ENCODE measurements at places on chromosomes 4 and X. TPM values are rescaled to one million over a fixed set of nuclear protein-coding genes. Genes with fewer than 3 reads are reported as not detected.
A peak's percentile ranks its signal among the peaks of the same experiment; 100 is the strongest.

TMEM271 gene
- not detected for total RNA-seq

SCARB2 gene
- total RNA-seq = 160 TPM

TEX13B gene
- not detected for total RNA-seq

NOX1 gene
- not detected for total RNA-seq

CT47B1 gene
- total RNA-seq = not detected

GPR82 gene
- 0.16 TPM for total RNA-seq

C4orf50 gene
- under 0.01 TPM for total RNA-seq

DNA sequence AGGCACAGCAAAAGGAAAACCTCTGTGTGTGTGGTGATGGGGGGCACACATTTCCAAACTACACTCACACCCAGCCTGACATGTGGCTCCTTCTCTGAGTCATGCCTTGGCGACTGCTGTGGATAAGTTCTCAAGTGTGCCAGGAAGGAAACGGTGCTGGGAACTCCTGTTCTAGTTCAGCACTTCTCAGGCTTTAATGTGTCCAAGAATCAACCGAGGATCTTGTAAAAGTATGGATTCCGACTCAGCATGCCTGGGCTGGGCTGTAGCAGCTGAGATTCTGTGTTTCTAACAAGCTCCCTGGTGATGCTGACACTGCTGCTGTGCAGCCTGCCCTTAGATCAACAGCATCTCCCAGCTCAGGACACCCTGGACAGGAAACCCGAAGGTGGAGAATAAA lies 20.2 kb downstream of the CLNK start:
- H3K4me1 ChIP-seq = no peaks in the 10 kb centered on the region
- no peak overlapping the region for H3K4me3 ChIP-seq
- no peaks in the 10 kb centered on the region for H3K36me3 ChIP-seq
- DNase-seq = peak; percentile 51
- no peaks in the 10 kb centered on the region for H3K27me3 ChIP-seq

GRCh38 chr4:137474711-137475301 lies 57.5 kb downstream of the PCDH18 start:
- no peak overlapping the region for H3K27ac ChIP-seq
- DNase-seq = no peak
- H3K4me1 ChIP-seq = no peaks in the 10 kb centered on the region
- H3K4me3 ChIP-seq = no peak overlapping the region

DNA sequence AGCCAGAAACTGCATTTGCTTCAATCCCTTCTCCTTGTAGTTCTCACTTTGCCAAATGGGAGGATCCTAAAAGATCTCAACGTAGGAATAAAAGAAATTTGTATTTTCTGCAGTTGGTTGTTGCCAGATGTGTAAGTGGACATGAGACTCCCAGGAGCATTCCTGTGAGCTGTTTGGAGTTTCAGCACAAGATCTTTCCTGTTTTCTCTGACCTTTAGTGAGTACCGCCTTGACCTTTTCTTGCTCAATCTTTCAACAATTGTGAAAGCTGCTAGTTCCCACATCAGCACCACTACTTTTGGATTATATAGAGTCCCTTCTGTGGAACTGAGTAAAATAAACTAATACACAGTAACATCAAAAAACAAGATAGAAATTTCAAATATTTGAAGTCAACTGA lies 683.8 kb upstream of the PABPC4L start:
- no peak for DNase-seq
- H3K4me1 ChIP-seq = no peaks in the 10 kb centered on the region
- H3K36me3 ChIP-seq = no peaks in the 10 kb centered on the region
- H3K4me3 ChIP-seq = no peak overlapping the region
- H3K27ac ChIP-seq = no peak overlapping the region
- no peaks in the 10 kb centered on the region for H3K27me3 ChIP-seq

DNA sequence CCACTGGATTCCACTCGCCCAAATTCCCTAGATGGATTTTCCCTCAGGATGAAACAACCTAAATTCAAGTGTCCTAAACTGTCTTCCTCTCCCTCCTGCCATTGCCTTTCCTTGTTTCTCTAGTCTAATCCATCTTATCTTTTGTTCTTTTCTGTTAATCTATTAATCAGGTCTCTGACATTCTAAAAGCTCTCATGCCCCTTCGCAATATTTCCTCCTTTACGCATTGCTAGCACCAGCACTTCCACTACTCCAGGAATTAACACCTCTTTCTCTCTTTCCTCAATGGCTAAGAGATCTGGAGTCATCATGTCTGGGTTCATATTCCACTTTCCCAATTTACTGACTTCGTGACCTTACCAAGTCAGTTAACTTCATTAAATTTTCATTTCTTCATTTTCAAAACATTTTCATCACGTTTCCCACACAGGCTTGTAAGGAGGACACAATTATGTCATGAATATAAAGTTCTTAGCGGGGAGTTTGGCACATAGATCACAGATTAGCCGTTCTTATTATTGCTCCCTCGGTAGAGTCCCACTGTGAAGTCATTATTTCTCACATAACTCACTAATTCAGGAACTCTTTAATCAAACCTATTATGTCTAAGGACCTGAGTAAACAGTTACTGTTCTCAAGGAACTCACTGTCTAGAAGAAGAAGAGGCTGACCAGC lies 45.3 kb downstream of the FAT4 start:
- H3K27me3 ChIP-seq = no peaks in the 10 kb centered on the region
- H3K4me3 ChIP-seq = no peak overlapping the region
- H3K27ac ChIP-seq = no peak overlapping the region
- H3K36me3 ChIP-seq = no peaks in the 10 kb centered on the region

DNA sequence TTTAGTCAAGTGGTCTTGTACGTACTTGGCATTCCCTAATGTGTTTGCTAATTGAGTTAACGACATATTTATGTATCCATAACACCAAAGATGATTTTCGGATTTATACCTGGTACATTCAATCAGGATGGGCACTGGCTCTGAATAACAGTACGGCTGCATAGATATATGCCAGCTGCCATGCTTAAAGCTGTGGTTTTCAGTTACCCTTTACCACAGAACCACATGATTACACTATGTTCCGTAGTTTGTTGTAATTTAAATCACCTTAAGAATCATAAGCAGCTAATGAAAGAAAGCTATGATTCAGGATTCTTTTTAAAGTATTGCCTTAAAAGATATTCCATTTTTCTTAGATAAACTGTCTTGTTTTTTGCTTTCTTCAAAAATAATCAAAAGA lies 53.6 kb downstream of the FIP1L1 start:
- no peaks in the 10 kb centered on the region for H3K27me3 ChIP-seq
- no peak for DNase-seq
- no peaks in the 10 kb centered on the region for H3K4me1 ChIP-seq
- H3K27ac ChIP-seq = no peak overlapping the region
- no peaks in the 10 kb centered on the region for H3K36me3 ChIP-seq
- no peak overlapping the region for H3K4me3 ChIP-seq

- no peaks in the 10 kb centered on the region for H3K4me1 ChIP-seq
- no peaks in the 10 kb centered on the region for H3K36me3 ChIP-seq
- H3K27ac ChIP-seq = no peak overlapping the region
- DNase-seq = no peak
- H3K4me3 ChIP-seq = no peak overlapping the region
These were observed 19.5 kb upstream of the CXCR3 start for GRCh38 chrX:71637848-71638247.

DNA sequence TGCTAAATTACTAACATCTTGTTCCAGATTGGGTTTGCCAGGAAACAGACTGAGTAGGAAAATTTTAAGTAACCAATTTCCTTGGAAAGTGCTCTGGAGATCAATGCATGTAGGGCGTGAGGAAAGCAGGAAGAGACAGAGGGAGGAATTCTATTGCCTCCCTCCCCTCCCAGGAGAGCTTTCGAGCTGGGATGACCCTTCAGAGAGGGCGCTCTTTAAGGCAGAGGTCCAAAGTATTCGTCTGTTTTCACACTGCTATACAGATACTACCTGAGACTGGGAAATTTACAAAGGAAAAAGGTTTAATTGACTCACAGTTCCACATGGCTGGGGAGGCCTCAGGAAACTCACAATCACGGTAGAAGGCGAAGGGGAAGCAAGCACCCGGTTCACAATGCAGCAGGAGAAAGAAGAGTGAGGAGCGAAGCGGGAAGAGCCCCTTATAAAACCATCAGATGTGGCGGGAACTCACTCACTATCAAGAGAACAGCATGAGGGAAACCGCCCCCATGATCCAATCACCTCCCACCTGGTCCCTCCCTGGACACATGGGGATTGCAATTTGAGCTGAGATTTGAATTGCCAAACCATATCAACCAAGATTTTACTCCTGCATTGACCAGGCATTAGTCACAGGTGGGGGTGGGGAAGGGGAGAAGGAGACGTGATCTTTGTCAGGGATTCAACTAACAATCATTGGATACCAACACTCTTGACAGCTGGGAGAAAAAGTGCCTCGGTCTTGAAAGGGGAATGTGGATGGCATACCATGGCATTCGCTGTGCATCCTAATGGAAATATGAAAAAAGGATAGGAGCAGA lies 63.8 kb downstream of the SLITRK2 start:
- no peaks in the 10 kb centered on the region for H3K27me3 ChIP-seq
- H3K4me1 ChIP-seq = no peaks in the 10 kb centered on the region
- H3K36me3 ChIP-seq = no peaks in the 10 kb centered on the region
- DNase-seq = no peak
- no peak overlapping the region for H3K27ac ChIP-seq

GRCh38 chr4:20391198-20391597 lies 139.5 kb downstream of the SLIT2 start:
- H3K4me3 ChIP-seq = no peak overlapping the region
- H3K36me3 ChIP-seq = no peaks in the 10 kb centered on the region
- no peak for DNase-seq
- H3K27ac ChIP-seq = no peak overlapping the region
- no peaks in the 10 kb centered on the region for H3K4me1 ChIP-seq
- no peaks in the 10 kb centered on the region for H3K27me3 ChIP-seq

DNA sequence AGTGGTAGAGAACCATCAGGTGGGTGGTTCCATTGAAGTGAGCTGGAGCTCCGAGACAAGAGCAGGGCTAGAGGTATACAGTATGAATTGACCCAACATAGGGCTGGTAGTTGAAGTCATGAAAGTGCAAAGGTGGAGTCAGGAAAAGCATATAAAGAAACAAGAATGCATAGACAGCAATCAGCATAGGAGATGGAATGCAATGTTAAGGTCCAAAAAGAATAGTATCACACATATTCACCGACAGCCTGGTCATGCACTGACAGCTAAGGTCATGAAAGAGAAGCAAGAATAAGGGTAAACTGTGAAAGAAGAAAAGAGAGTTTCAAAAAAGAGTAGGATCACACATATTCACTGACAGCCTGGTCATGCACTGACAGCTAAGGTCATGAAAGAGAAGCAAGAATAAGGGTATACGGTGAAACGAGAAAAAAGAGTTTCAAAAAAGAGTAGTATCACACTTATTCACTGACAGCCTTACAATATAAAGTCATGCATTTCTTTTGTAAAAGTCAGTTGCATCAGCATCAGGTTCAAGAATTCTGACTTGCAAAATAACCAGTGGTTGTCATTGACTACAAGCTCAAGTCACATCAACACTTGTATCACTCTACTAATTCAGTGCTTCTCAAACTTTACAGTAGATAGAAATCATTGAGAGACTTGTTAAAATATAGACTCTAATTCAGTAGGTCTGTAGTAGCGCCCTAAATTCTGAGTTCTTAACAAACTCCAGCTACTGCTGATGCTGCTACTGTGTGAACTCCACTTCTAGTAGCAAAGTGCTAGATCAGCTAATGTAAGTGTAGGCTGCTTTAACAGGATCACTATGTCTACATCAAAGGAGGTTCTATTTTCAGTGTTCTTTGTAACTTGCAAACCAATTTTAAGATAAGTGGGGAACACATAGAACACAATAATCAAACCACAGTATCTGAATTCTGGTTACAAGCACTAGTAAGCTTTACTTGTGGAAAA lies 221.9 kb downstream of the PDGFC start:
- H3K4me1 ChIP-seq = no peaks in the 10 kb centered on the region
- H3K36me3 ChIP-seq = no peaks in the 10 kb centered on the region
- H3K27ac ChIP-seq = no peak overlapping the region
- no peaks in the 10 kb centered on the region for H3K27me3 ChIP-seq
- H3K4me3 ChIP-seq = no peak overlapping the region

GRCh38 chrX:42096265-42096920 lies 173.0 kb upstream of the CASK start:
- no peaks in the 10 kb centered on the region for H3K4me1 ChIP-seq
- H3K36me3 ChIP-seq = no peaks in the 10 kb centered on the region
- no peak overlapping the region for H3K27ac ChIP-seq
- no peaks in the 10 kb centered on the region for H3K27me3 ChIP-seq

- DNase-seq = no peak
- no peaks in the 10 kb centered on the region for H3K36me3 ChIP-seq
These were observed 6.0 kb upstream of the IDS start for GRCh38 chrX:149511081-149511480.

DNA sequence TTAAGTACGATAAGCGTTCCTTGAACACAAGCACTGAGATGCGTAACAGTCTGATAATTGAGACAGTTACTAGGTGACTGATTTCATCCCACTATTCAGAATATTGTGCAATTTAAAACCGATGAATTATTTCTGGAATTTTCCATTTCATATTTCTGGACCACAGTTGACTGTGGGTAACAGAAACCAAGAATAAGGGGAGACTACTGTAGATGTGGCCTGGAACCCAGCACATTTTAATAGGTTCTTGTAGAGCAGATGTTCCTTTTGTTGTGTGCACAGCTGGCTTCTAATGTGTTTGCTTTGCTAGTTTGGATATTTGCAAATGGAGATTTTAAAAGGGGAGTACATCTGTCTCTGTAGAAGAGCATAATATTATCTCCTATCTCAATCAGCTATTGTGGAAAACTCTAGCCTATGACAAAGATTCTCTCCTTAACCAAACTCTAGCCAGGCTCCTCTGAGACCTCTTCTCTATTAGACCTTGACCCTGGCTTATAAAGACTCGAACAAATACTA lies 16.4 kb downstream of the NAAA start:
- H3K36me3 ChIP-seq = no peaks in the 10 kb centered on the region
- no peaks in the 10 kb centered on the region for H3K27me3 ChIP-seq
- no peak for DNase-seq
